ENCODE measurements at places on chromosomes 3 and 15.

DNA sequence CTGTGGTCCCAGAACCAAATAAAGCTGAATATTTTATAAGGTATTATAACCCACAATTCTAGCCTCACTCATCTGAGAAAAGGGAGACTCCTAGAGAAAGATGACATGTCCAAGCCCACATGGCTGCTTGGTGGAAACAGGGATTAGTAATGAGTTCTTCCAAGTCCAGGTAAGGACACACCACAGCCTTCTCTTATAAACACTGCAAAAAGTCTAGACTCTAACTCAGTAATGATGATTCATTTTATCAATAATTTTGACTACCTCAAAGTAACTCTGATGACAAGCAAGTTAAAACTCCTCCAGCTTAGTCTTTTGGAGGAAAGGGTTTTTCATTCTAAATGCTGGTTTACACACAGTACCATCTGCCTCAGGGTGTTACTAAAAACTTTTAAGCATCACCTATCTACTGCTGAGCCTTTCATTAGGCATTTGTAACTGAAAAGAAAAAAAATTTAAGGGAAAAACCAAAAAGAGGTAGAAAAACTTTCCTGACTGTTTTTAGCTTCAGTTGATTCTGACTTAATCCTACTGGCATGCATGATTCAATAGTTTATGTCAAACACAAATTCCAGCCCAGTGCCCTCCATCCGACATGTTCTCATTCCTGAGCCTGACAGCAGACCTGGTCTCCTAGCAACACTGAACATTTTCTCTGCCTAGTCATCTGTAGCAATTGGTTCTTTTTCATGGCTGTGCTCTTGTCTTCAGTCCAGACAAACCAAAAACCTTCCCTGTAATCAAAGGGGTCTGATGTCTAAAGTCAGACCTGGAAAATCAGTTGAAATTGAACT is 43.9 kb downstream of the P3H2 start:
- no peak for DNase-seq

GRCh38 chr3:64369390-64369789 is 144.1 kb upstream of the PRICKLE2 start:
- DNase-seq: no peak

DNA sequence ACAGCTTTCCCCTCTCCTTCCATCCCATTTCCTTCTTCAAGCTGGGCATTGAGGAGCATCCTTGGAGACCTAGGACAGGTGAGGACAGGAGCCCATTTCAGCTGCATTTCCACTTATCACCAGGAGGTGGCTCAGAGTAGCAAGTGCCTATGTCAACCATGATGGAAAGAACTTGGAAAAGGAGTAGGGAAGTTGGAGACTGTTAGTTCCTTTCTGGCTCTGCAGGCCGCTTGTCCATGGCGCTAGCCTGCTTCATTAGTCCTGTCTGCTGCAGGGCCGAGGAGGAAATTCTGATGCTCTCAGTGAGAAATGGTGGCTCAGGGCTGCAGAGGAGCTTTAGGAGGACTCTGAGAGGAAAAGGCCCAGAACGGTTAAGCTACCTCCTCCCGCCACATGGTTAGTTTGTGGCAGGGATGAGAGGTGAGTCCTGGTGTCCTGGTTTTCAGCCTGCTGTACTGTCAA is 7.0 kb upstream of the CD276 start:
- DNase-seq: peak; percentile 74

- no peak for DNase-seq
Observed at GRCh38 chr3:5141760-5142159, 19.7 kb downstream of the ARL8B start.

GRCh38 chr3:171648069-171648468 is 162.2 kb downstream of the PLD1 start:
- no peak for DNase-seq

GRCh38 chr15:88792342-88793282 is 10.6 kb upstream of the ACAN start:
- no peak for DNase-seq

DNA sequence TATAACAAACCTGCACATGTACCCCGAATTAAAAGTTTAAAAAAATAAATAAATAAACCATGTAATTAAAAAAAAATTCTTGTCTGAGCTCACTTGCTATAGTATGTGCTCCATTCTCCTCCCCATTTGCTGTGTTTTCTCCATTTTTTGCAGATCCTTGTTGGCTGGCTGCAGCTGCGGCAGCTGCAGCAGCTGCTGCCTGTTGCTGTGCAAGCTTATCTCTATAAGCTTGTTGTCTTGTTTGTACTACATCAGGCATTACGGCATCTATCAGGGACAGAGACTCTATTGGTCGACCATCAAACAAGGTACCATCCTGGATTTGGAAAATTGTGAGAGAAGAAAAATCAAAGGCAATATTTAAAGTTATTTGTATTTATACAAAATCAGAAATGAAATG is 145.9 kb downstream of the TBL1XR1 start:
- DNase-seq: peak; percentile 23

DNA sequence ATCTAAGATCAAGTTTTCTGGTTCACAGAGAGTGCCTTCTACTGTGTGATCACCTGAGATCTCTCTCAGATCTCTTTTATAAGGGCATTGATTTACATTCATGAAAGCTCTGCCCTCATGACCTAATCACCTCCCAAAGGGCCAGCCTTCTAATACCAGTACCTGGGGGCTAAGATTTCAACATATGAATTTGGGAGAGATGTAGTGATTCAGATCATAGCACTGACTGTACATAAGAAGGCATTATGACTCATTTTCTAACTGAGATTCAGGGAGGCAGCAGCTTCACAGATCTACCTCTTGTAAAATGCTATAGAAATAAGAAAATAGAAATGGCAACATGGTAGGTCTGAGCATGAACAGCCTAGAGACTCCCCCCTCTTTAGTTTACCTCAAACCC is 39.6 kb downstream of the VGLL3 start:
- no peak for DNase-seq

DNA sequence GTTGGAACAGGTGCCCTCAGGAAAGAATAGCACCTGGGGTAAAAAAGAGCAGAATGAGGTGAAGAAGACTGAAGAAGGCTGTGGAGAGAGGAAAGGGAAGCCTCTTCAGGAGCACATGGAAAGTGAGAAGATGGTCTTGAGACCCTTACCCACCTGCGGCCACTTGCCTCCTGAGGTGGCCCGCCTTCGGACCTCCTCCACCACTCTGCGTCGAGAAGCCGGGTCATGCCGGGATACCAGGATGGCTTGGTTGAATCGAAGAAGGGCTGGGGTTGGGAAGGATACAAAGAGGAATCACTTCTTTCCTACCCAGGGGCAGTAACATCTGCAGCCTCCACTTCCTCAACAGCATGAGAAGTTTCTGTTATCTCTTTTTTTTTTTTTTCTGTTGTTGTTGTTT is 3.0 kb downstream of the LPCAT4 start:
- DNase-seq: peak; percentile 44

DNA sequence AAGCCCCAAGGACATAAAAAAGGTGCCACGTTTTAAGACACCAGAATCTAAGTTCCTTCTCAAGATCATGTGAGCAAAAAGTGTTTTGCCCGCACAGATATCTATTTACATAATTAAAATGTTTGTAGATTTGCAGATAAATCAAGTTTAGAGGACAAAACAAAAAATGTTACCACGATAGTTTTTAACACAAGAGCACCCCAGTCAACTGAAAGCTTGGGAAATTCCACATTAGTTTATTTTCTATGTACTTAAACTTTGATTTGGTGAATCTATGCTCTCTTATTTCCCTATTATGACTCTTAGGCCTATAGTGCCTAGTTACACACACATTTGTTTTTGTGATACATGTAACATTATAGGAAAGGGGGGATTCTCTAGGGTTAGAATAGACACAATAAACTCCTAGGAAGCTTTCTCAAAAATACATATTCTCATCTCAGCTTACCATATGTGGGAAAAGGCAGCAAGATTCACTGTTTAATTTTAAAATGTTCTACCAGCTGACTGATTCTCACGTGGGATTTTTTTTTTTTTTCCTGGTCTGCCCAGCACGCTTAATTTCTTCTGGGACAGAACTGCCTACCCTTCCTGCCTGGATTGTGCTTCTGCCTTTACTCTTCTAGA is 8.4 kb upstream of the LEKR1 start:
- no peak for DNase-seq

DNA sequence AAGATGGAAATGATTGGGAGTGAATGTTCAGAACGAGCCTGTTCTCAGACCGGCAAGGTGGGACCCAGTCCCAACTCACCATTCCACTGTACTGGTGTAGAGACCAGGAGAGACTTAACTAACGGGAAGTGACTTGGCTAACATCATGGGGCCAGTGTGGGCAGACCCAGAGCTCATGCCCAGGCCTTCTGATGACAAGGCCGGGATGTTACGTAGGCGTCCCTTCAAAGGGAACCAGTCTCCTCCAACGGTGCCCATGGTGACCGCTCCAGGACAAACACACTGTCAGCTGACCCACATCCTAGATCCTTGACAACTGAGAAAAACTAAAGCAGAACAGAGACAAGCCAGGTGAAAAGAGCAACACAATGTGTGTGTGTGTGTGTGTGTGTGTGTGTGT is 128.4 kb upstream of the HACD2 start:
- no peak for DNase-seq

GRCh38 chr15:68586274-68586961 is 7.6 kb downstream of the CORO2B start:
- DNase-seq: no peak
